SHP77 (cell line): ENCODE measurements at places on chromosomes 4 and X.

GRCh38 chr4:94939791-94940519 lies 182.2 kb downstream of the BMPR1B start:
- DNase-seq = no peak

DNA sequence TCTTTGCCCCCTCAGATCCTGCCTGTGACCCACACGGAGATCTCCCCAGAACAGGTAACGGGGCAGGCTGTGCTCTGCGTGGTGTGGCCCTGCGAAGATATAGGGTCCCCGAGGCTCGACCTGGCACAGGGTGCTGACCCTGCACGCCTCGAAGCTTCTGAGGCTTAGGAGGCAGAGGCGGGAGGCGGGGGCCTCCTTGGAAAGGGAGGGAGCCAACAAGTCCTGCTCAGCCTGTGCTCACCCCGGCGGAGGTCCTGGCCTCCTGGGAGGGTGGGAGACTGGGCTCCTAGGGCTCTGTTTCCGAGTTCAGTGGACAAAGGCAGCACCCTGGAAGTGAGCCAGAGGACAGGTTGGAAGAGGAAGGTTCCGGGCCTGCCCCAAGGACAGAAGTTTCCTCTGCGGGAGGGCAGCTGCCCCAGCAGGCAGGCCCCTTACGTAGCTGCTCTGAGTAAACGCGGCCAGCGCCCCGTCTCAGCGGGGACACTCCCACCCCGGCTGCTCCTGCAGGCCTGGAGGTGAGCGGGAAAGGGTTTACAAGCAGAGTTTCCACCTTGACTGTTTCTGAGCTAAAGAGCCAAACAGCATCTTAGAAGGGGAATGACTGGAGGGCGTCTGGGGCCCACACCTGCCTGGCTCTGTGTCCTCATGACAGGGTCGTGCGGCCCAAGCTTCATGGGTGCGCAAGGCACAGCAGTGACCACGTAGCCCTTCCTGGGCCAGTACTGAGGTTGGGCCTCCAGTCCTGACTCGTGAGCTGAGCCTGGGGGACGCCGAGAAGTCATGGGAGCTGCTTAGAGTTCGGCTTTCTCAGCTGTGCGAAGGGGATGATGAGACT lies 16.1 kb downstream of the TMEM175 start:
- DNase-seq = no peak

DNA sequence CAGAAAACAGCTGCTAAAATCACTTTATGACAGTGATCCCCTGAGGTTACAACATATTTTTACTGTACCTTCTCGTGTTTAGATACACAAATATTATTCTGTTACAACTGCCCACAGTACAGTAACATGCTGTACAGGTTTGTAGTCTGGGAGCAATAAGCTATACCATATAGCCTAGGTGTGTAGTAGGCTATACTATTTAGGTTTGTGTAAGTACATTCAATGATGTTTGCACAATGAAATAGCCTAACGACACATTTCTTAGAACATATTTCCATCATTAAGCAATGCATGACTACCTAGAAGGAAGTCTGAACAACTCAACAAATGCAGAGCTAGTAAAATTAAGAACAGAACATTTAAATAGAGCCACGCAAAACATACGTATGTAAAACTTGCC lies 112.7 kb downstream of the ZAR1 start:
- DNase-seq = no peak

- DNase-seq = no peak
These were observed 6.8 kb upstream of the VSIG4 start for GRCh38 chrX:66046612-66047235.
